ENCODE measurements at places on chromosomes 1 and 21.

- peak; percentile 76 for DNase-seq
Observed at GRCh38 chr1:10980094-10980577, 32.3 kb upstream of the TARDBP start.

- DNase-seq = no peak
Observed at GRCh38 chr1:205600085-205600484, 31.7 kb downstream of the ELK4 start.

DNA sequence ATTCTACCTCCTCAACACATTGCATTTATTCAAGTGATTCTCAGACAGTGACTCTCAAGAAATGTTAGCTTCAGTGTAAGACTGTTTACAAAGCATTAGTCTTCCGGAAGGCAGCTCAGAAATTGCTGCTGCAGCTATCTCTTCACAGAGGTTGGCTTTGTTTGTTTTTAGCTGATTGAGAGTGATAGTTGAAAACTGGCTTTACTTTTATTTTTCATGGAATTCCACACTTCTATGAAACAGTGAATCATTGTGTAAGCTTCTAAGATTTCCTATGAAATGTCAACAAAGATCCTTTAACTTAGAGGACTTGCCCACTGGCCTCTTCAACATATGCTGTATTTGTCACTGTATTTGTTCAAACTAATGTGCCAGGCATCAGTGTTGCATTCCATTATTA, 121.3 kb downstream of the TNNI3K start:
- DNase-seq = no peak

GRCh38 chr1:96748078-96748477, 26.5 kb downstream of the PTBP2 start:
- DNase-seq = no peak

DNA sequence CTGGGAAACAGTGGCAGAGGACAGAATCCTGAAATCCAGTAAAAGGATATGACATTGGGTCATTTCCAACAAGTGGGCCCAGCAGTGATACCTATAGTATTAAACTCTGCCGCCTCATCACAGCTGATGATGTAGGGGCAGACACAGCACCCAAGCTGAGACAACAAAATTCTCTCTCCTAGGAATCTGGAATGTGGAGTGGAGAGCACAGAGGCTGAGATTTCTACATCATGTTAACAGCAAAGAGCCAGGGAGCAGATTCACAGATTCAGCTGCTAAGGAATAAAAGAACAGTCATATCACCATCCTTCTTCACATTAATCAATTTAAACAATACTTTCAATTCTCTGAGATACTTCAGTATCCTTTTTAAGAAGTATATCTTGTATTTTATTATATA, 61.9 kb downstream of the CRP start:
- no peak for DNase-seq

DNA sequence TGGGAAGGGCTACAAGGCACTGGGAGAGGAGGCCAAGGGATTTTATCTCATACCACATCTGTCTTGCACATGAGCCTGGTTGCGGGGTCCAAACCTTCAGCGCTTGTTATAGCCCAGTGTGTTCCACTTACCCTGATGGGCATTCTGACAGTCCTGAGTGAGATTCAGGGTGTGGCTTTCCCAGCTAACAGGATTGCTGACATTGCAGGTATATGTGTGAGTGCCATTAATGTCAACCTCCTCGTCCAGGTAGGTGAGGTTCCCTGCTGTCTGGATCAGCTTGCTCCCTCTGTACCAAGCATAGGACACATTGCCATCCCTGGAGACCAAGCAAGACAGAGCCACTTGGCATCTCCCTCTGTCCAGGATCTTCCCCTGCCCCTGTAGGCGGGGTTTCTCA, 21.6 kb downstream of the CD244 start:
- DNase-seq = no peak

DNA sequence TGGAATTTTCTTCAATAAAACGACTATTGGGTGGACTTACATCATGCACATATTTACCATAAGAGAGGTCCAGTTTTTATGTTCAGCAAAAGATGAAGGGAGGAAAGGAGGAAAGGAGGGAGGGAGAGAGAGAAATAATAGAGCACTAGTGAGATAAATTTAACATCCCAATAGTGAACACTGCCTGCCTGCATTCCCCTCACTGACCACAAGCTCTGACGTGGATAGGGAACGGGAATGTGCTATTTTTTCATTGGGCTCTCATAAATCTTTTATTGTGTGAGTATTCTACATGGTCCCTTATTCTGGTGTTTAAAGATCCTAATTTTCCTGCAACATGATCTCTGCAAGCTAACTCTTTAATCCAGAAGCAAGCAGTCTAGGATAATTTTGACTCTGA, 82.1 kb downstream of the TTC3 start:
- no peak for DNase-seq

GRCh38 chr1:18953731-18954231, 2.7 kb downstream of the IFFO2 start:
- no peak for DNase-seq

DNA sequence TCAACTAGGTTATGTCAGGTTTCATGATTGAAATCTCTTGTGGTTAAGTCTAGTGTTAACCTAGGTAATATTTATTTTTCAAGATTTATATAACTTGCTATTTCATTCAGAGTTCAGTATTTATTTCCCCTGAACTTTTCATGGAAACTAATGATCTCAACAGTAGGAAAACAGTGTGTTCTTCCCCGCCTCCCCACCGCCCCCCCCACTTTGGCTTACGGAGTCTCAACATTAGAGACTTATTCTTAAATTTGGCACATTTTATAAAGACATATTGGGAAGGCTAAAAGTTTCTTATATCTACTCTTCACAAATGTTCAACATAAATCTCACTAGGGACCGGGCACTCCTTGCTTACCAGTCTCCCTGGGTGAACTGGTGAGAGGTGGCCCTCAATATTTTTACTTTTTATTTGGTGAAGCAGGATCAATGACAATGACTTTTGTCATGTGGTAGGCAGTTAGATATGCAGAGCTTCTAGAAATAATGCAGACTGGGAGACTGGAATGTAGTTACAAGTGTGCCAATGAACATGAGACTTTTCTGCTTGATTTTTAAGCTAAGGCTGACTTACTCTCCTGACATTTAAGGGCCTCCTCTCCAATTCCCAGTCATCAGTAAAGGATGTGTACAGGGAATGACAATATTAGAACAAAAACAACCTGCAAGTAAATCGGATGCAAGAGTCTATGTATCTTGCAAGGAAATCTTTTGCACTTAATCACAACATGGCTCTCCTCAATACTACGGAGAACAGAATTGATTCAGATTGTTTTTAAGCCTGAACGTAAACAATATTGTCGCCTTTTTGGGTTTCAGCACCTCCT, 1.7 kb upstream of the MAN1A2 start:
- DNase-seq = no peak

Measured in nucleus accumbens (tissue), 56 donors.